PC-9 (cell line): ENCODE measurements at places on chromosomes 11 and 22.

GRCh38 chr11:67255353-67255752 lies 10.9 kb upstream of the GRK2 start:
- no peak for DNase-seq

- DNase-seq = peak; percentile 87
Measured at GRCh38 chr22:37544955-37545702, 15.2 kb upstream of the CDC42EP1 start.

DNA sequence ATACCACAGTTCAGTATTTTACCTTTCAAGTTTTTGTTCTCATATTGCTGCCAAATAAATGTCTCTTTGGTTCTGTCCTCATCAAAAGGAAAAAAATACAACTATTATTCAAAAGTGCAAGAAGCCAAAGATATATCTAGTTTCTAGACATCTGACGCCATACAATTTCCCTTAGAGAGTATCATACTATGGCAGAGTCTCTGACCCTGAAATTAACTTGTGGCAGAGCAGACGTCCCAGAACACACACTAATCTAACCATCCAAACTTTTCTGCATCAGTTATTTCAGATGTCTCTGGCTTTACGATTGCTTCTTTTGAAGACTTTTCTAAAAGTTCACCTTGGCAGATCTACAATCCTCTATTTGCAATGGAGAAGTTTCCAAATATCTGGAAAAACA lies 2.7 kb downstream of the OR51T1 start:
- no peak for DNase-seq

DNA sequence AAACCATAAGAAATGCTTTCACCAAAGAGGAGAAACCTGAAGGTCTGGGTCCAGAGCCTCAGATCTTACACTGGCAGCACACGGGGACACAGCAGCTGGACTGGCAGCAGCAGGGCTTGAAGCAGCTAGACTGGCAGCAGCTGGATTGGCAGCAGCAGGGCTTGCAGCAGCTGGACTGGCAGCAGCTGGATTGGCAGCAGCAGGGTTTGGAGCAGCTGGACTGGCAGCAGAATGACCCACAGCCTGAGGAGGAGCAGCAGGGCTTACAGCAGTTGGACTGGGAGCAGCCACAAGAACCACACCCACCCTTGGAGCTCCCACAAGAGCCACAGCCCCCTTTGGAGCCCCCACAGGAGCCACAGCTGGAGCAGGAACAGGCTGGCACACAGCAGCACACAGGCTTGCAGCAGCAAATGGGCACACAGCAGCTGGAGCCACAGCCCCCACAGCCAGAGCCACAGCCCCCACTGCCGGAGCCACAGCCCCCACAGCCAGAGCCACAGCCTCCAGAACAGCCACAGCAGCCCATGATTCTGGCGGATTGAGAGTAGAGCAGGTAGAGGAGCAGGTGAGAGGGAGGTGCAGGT lies at the start of gene KRTAP5-11:
Gene KRTAP5-11 (minus strand): TSS at position 567 of the 587 bp plus-strand sequence. CDS start 38 bp downstream, at position 529.
- no peak for DNase-seq

- peak; percentile 52 for DNase-seq
Measured at GRCh38 chr11:1628506-1629325, 859 bp upstream of the KRTAP5-5 start.

DNA sequence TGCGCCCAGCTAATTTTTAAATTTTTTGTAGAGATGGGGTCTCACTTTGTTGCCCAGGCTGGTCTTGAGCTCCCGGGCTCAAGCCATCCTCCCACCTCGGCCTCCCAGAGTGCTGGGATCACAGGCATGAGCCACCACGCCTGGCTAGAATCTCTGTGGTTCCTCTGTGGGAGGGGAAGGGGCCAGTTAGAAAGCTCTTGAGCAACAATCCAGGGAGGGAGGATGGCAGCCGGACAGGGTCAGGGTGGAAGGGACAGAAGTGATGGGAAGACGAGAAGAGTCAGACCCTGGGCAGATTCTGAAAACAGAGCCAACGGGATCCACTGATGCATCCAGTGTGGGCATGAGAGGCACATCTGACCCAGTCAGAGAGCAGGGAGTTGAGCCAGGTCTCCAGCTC lies 38.9 kb upstream of the MN1 start:
- DNase-seq = no peak

GRCh38 chr11:31879681-31880080 lies 68.6 kb upstream of the PAX6 start:
- DNase-seq = no peak

DNA sequence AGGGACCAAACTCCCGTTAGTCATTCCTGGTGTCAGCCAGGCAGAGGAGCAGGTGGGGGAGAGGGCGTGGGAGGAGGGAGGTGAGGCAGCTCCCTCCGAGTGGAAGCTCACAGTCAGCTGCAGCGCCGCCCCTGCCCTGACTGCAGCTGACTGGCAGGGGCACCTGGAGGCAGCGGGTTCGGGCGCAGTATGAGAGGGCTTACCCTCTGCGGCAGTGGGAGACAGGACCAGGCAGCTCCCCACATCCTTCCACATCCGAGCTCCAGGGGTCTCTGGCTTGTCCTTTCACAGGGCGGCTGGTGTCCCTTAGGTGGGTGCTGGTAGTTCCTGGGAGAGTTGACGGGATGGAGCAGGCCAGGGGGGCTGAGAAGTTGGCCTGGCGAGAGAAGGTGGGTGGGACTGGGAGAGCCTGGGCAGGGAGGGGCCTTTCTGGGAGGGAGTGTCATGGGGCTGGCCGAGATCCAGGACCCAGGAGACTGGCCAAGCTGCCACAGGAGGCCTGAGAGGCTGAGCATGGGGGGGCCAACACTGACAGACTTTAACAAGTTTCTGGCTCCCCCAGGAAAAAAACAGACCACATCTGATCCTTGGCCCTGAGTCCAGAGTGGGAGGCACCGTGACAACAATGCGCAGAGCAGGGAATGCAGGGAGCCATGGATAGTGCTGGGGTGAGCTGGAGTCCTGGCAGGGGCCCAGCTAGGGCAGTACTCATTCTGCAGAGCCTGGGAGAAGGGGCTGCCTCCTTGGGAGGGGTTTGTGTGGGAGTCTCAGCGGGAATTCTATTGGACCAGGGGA lies 4.9 kb downstream of the ADORA2A start:
- DNase-seq = peak; percentile 26

- DNase-seq = peak; percentile 94
Measured at GRCh38 chr11:64545619-64546018, 45.4 kb upstream of the SLC22A12 start.

- DNase-seq = no peak
Measured at GRCh38 chr11:112975493-112975892, 14.3 kb downstream of the NCAM1 start.

DNA sequence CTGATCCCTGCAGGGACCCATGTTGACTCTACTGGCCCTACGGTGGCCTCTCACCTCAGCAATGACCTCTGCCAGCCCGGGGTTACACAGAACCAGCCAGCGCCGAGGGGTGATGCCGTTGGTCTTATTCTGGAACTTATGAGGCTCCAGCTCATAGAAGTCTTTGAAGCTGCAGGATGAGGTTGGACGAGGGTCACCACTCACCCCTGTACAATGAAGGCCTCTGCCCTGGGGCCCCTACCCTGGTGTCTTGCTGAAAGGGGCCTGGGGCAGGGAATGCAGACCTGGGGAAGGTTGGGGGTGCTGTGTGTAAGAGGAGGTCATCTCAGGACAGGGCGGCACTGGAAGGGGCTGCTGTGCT lies 6.8 kb downstream of the PYGM start:
- DNase-seq = no peak

- DNase-seq = no peak
Measured at GRCh38 chr11:132576706-132577105, 955.6 kb downstream of the OPCML start.

- DNase-seq = peak; percentile 12
Measured at GRCh38 chr11:17479284-17480214, 2.9 kb upstream of the ABCC8 start.

- peak; percentile 67 for DNase-seq
Measured at GRCh38 chr22:44753189-44754042, 1.0 kb downstream of the ARHGAP8 start.

- no peak for DNase-seq
Measured at GRCh38 chr11:64333556-64333955, 6.4 kb upstream of the CCDC88B start.

DNA sequence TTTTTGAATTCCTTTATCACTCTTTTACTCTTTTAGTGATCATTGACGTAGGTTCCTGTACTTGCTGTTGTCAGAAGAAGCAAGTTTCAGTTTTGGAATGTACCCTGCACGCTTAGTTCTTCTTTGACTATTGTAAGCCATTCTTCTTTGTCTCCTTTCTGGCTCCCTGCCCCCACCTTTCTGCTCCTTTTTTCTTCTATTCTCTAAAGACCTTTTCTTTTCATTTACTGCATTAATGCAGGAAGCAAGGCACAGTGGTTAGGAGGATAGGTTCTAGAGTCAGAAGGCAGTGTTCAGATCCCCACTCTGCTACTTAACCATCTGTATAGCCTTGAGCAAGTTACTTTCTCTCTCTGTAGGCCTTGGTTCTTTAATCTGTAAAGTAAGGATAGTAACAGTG lies 33.7 kb upstream of the RAG2 start:
- no peak for DNase-seq

DNA sequence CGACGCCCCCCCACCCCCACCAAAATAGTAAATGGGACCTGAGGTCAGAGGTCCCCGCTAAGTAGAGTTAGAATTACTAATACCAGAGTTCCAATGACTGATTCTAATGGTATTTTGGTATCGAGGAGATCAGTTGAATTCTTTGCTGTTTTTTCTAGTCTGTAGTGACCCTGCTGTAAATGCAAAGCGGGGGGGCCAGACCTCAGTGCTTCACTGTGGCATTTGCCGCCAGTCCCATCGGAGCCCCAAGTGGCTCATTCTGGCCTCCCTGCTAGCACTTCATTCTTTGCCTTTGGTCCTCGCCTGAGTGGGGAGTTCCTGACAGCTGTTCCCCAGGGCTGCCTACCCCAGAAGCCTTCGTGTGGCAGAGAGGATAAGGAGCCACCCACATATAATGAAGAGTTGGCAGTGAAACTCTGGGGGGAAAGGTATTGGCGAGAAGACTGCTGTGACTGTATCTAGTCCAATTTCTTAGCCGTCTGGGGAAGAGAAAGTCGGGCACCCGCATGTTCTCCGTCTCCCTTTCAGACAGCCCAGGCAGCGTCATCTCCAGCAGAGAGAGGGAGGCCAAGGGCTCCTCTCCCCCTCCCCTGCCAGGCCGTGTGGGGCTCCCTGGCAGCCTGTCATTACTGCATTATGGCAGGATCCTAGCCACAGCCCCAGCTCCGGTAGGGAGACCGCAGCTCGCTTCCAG lies 19.4 kb upstream of the CABP7 start:
- DNase-seq = no peak

DNA sequence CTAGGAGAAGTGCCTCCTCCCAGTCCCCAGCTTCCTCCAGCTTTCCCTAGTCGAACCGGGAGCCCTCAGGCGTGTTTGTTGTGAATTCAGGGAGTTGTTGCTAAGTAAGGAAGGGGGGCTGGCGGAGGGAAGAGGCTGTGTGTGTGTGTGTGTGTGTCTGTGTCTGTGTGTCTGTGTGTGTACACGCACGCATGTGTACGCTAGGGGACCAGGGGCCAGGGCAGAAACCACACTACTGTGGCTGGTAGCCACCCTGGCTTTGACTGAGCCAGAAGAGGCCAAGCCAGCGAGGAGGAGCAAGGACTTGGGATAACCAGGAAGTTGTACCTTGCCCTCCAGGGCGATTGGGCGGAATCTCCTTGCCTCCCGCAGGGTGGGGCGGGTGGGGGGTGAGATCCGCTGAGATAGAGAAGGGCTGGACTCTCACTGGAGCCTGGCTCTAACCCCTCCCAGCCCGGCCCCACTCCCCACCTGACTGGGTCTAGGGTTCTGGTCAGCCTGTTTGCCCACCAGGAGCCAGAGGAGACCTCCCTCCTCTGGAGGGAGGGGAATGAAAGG lies 7.5 kb downstream of the BCL9L start:
- peak; percentile 97 for DNase-seq

- DNase-seq = peak; percentile 44
Measured at GRCh38 chr11:35622070-35622469, 3.8 kb downstream of the FJX1 start.

DNA sequence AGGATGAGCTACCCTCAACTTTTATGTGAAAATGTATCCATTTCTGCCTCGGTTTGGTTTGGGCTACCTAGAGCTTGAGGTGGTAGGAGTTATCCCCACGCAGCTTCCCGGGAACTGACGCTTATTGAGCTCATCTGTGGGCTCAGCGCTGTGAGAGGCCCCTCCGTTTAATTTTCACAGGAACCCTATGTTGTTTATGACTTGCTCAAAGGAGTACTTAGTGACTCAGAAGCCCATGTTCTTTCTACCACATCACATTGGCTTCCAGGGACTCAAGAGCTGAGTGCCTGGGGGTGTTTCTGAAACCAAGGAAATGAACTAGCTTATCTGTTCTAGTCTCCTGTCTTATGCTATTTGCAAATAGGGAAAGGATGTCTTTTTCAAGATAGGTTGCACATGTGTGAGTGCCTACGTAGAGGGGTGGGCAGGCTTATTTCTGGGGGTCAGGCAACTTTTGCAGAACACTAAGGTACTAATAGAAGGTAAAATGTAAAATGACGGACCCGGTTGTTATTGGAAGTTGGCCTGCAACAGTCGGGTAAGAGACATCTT lies 40.5 kb downstream of the MICAL2 start:
- no peak for DNase-seq

- no peak for DNase-seq
Measured at GRCh38 chr11:37613031-37613430, 1015.0 kb upstream of the RAG2 start.

DNA sequence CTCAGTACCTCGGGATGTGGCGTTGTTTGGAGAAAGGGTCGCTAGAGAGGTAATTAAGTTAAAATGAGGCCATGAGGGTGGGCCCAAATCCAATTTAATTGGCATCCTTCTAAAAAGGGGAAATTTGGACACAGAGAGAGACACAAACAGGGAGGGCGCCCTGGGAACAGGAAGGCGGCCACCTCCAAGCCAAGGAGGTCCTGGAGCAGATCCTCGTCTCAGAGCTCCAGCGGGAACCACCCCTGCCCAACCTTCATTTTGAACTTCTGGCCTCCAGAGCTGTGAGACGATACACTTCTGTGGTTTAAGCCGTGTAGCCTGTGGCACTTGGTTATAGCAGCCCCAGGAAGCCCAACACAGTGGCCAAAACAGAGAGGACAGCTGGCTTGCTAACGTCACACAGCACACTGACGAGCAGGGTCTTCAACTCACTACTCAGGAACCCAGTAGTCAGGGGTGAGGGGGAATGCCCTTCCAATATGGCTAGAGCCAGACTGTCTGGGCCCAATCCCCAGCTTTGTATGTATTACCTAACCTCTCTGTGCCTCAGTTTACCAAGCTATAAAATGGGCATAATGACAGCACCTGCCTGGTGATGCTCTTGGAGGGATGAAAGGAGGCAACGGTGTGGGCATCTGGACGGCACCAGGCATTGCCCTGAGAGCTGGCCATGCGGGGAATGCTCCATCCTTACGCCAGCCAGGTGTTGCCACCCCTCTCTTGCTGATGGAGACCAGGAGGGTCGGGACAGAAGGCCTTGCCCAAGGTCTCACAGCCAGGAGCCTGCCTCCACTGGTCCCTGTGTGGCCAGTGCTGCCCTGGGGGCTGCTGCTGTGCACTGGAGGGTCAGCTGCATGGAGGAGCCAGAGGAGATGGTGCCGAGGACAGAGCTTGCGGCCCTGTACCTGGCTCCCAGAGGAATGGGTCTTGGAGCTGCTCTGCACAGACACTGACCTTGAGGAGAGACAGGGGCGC lies 53.3 kb upstream of the LINC01488 start:
- no peak for DNase-seq

- no peak for DNase-seq
Measured at GRCh38 chr22:35567351-35568141, 26.9 kb downstream of the RASD2 start.

GRCh38 chr11:127965939-127966668 lies 621.3 kb downstream of the ETS1 start:
- DNase-seq = no peak

GRCh38 chr11:69863544-69864200 lies 44.5 kb upstream of the FGF3 start:
- peak; percentile 29 for DNase-seq
